ENCODE measurements at places on chromosomes 2 and 18.

DNA sequence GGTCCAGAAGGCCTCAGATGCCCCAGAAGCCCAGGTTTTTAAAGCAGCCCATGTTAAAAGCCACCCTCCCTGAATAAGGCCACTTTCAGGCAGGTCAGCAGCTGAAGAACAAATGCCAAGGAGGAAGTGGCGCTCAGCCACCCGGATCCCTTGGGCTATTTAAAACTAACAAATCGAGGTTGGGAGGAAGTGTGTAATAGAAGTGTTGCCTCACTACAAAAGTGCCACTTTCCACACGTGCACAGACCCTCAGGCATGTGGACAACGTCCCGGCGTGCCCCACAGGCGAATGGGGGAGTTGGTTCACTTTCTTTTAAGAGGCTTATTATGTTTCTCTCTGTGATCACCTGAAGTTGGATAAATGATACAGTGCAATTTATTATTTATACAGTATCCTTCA, 173.8 kb upstream of the SALL3 start:
- DNase-seq, result no peak

DNA sequence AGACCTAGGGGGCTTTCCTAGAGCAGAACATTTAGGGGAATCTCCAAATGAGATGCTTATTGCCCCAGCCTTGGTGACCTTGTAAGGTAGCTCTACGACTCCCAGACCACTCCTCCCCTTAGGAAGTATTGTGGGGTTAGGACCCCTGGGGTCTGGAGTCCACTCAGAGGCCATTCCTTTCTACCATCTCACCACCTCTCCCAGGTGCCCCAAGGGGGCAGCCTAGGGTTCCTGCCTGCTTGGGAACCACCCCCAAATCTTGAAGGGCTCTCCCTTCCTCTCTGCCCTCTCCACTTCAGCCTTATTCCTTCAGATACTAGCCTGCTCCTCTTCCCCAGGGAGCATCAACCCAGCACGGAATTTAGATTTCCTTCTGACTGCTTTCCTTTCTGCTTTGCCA, 17.5 kb upstream of the EXOC6B start:
- no peak for DNase-seq

DNA sequence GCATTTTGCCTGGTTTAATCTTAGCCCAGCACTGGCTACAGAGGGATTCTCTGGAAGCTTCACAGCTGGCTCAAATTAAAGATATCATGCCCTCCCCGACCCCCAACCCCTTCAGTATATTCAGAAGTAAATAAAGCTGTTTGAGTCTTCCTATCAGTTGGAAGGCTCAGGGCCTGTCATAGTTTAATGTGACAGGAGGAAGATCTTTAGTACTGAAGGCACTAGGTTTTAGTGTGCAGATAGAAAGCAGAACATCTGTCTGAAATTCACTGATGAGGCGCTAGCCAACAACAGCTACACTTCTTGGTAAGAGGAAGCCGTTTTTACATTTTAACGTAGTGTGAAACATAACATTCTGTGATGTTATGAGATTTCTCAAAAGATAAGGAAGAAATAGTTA, 969.1 kb upstream of the CDH2 start:
- DNase-seq, result no peak

GRCh38 chr2:12315224-12315623, 401.5 kb upstream of the TRIB2 start:
- no peak for DNase-seq

DNA sequence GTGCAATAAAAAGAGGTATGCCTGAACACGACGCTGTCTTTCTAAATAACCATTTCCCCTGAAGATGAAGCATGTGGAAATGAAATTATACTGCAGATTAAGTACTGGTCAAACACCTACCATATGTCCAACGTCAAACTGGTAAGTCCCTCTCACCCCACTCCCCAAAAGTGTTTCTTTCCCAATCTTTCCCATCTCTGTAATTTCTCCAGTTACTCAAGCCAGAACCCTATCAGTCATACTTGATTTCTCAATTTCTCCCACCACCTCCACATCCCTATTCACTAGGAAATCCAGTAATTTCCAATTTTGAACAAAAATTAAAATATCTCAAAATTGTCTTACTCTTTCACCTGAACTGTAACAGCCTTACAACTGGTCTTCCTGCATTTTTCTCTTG, 29.2 kb downstream of the HDHD2 start:
- no peak for DNase-seq

GRCh38 chr2:43874776-43875451, 36.1 kb downstream of the ABCG8 start:
- no peak for DNase-seq

- DNase-seq, result no peak
These were observed 181.8 kb downstream of the GBX2 start for GRCh38 chr2:235986361-235986760.
